ENCODE measurements at places on chromosomes 3 and 15.
A peak's percentile ranks its signal among the peaks of the same experiment; 100 is the strongest.

DNA sequence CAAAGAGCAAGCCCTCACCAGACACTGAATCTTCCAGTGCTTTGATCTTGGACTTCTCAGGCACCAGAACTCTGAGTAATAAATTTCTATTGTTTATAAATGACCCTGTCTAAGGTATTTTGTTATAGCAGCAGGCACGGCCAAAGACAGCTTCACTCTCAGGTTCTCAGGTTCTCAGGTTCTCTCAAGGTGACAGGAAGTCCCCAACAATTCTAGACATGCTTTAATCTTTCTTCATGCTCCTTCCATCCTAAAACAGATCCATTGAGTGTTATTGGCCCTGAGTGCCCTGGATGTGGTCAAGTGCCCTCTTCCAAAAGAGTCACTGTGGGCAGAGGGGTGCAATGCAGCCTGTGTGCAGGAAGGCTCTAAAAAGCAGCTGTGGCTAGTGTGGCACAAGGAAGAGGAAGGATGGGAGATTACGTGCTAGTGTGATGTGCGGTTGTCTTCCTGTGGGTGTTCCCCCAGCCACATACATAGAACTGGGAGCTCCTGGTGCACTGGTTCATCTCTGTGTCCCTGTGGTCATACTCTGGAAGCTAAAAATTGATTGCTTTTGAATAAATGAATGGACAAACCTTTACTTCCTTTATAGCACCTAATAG, 11.0 kb upstream of the RAB7A start:
- DNase-seq: no peak

DNA sequence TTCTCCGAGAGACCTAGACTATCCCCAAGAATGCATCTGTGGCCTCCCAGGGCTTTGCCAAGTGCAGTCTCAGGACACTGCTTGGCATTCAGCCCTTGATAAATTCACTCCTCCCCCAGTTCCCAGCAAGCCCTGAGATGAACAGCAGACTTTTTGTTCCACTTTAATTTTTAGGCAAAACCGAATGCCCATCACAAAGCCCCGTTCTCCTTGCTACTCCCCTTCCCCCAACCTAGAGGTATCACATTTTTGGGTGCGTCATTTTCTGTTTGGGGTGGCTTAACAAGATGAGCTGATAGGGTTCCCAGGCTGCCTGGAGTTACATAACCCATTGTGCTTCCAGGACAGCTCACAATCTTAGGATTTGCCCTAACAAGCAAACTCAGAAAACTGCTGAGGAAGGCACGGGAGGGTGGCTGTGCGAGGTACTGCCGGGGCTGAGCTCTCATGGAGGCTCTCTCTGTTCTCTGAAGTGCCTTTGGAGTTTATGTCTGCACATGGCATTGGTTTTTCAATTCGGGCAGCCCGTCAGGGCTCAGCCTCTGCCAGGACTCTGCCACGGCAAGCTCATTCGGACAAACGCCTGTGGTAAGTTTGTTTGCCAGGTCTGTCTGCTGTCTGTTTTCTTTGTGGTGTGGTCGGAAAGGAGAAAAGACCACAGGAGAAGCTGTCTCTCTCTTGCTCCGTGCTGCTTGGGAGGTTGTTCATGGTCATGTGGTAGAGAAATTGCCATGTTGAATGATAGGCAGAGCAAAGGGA, at the start of gene TRAK1:
TSS of gene TRAK1 (plus strand) at position 385 of the 759 bp plus-strand sequence. CDS start at position 498, 113 bp downstream.
- DNase-seq: no peak

- no peak for DNase-seq
Measured at GRCh38 chr3:37477711-37478487, 303.5 kb upstream of the LRRFIP2 start.

DNA sequence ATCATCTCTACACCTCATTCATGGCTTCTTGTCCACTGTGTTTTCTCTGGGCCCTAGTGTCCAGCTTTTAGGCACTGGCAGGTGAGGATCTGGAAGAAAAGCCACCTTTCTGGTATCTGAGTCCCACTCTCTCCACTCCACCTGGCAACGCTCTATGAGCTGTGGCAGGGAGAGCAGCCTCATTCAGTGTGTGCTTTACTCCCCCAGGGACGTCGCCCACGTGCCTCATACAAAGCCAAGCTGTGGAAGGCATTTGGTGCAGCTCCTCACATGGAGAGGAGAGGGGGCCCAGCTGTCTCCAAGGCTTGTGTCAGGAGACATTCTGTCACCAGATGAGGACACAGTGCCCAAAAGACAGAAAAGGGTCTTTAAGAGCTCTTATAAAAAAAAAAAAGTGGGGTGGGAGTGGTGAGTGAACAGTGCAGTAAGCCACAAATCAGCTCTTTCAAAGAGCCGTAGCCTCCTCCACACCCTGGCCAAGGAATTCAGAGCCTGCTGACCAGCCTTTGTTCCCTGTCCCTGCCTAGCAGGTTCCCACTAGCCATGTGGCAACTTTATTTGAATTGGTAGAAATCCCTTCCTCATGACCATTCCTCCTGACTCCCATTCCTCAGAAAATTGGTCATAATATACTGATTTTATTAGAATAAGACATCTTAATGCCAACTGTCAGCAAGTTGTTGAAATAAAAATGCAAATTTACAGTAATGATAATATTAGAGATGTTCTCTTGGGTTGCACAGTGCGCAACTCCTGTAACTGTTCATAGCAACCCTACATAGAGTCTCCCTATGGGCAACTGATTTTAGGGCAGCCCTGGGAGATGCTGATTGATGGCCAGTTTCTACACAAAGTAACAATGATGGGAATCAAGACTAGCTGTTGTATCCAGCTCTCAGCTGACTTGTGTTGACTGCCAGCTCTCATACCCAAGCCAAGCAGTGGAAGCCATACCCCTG, 29.5 kb downstream of the GALNT15 start:
- peak; percentile 41 for DNase-seq

All from NCI-H524 treated with DMSO at 0.1 percent for 48 hours (cell line).